ENCODE measurements at places on chromosomes 7 and 10.

- DNase-seq: no peak
Observed at GRCh38 chr10:13184276-13184675, 22.9 kb downstream of the MCM10 start.

- DNase-seq: no peak
Observed at GRCh38 chr10:125147971-125148439, 12.4 kb downstream of the CTBP2 start.

GRCh38 chr10:126042906-126043305 is 146.5 kb downstream of the FANK1 start:
- no peak for DNase-seq

GRCh38 chr7:45679516-45679915 is 105.3 kb downstream of the ADCY1 start:
- no peak for DNase-seq

- peak; percentile 72 for DNase-seq
Observed at GRCh38 chr7:154913638-154914307, 89.2 kb downstream of the PAXIP1 start.

GRCh38 chr10:29306688-29307087 is 17.8 kb downstream of the LYZL1 start:
- no peak for DNase-seq

DNA sequence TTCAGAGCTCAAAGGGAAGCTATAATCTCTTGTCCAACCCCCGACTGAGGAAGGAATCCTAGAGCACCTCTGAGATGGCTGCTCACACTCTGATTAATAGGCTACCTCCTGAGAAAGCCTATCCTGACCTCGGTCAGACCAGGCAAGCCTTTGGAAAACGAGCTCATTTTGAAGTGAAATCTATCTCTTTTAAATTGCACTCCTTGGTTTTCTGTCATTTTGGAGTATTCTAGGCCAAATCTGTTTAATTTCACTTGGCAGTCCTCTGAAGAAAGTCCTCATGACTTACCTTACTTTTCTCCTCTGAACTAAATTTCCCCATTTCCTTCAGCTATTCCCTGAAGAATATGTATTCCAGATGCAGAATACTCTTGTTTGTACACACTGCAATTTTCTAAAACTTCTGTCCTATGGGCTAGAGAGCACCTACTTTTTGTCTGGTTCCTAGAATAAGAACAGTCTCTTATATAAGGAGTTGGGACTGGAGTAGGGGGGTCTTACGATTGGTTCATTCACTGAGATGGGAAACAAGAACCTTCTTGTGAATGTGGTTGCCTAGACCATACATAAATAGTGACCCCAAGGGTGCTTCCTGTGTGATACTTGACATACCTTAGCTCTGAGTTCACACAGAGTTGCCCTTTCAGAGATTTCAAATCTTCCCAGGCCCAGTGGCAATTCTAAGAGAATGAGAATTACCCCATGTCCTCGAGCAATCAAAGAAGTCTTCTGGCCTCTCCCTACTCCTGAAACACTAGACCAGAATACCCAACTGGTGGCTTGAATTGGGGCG is 31.9 kb upstream of the HPS1 start:
- DNase-seq: no peak

GRCh38 chr7:75892634-75893272 is 13.9 kb downstream of the RHBDD2 start:
- no peak for DNase-seq

DNA sequence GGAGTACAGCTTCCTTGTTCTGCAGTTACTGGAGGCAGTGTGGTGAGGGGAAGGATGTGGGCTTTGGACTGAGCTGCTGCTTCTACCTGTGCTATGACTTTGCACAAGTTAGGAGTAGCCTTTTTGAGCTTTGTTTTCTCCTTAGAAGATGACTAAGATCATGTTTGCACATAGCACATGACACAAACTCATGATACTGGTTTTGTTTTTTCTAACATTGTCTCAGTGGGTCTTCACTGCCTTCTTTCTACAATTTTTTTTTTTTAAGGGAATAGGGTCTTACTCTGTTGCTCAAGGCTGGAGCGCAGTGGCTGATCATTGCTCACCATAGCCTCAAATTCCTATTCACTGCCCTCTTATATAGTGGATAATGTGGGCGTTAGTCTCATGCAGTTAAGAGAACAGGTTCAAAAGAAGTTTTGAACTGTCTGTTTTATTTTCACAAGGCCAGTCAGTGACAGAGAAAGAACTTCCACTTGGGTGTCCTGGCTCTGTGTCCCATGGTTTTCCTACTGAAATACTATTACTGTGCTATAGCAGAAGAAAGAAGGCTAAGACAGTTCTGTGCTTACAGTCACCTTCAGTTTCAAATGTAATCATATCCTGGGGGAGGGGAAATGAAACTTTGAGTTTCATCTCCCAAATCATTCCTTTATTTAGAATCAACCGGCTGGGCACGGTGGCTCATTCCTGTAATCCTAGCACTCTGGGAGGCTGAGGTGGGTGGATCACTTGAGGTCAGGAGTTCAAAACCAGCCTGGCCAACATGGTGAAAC is 72.0 kb downstream of the KAT6B start:
- no peak for DNase-seq

- DNase-seq: no peak
Observed at GRCh38 chr7:1610678-1611302, 41.0 kb upstream of the PSMG3 start.

DNA sequence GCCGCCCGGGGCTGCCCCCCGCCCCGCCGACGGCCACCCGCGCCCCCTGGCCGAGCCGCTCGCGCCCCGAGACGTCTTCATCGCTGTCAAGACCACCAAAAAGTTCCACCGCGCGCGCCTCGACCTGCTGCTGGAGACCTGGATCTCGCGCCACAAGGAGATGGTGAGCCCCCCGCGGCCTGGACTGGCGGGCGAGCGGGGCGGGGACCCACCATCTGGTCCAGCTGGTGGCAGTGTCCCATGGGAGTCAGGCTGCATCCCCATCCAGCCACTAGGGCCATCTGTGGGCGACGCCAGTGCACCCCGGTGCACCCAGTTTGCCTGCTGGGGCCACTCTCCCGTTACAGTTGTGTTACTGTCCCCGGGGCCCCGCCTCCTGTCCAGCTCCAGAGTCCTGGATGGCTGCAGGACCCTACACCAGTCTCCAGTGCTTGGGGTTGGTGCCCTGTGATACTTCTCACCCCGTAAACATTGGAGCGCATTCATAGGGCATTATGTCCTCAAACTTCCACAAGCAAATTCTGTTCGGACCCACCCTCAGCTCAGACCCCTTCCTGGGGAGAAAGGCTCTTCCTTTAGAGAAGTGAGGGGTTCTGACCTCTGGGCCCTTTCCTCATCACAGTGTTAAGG is 672 bp downstream of the LFNG start:
- DNase-seq: no peak

DNA sequence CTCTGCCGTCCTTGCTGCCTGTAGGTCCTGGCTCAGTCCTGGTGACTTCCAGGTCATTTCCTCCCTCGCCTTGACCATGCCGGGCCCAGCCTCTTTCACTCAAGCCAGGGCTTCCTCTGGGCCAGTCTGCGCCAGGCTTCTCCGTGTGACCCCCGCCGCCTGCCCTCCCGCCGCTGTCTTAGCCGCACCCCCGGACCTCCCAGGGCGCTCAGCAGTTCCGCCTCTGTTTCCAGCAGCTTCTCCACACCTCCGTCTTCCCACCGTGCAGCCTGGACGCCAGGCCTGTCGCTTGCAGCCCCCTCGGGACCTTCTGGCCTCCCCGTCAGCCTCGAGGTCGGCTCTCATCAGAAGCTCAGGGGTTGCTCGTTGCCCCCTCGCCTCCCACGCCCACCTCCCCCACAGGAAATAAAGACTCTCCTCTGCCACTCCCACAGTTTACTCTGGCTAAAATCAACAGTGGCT is 123.0 kb upstream of the FZD8 start:
- DNase-seq: no peak

DNA sequence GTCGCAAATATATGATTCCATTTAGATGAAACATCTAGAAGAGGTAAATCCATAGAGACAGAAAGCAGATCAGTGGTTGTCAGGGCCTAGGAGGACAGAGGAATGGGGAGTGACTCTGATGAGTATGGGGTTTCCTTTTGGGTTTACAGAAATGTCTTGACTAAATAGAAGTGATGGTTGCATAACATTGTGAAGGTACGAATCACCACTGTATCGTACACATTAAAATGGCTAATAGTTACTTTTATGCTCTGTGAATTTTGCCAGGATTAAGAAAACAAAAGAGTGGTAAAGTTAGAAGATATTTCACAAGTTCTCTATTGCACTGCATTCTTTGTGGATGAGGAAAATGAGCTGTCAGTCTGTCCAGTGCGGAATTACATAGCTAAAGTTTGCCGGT is 407.4 kb downstream of the KCNMA1 start:
- no peak for DNase-seq

- DNase-seq: no peak
Observed at GRCh38 chr10:86225103-86225782, 141.4 kb downstream of the GRID1 start.

- DNase-seq: no peak
Observed at GRCh38 chr7:16205466-16205865, 215.9 kb downstream of the CRPPA start.

DNA sequence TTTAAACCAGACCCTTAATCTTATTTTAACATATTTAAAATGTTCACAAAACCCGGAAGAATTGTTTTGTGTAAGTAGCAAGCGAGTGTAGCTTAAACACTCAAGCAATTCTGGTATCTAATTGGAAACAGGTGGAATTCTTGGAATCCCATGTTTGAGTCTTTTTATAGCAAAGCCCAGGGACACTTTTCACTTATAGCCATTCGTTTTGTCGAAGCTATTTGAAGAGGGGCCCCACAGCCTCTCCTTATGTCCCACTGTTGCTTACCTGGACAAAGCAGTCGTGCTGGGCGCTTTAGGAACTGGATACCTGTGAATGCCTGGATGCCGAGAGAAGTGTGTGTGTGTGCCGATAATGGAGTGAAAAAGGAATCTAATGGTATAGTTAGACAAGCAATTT is 3.3 kb downstream of the CUX1 start:
- no peak for DNase-seq

- no peak for DNase-seq
Observed at GRCh38 chr10:49104323-49104722, 11.0 kb downstream of the VSTM4 start.

DNA sequence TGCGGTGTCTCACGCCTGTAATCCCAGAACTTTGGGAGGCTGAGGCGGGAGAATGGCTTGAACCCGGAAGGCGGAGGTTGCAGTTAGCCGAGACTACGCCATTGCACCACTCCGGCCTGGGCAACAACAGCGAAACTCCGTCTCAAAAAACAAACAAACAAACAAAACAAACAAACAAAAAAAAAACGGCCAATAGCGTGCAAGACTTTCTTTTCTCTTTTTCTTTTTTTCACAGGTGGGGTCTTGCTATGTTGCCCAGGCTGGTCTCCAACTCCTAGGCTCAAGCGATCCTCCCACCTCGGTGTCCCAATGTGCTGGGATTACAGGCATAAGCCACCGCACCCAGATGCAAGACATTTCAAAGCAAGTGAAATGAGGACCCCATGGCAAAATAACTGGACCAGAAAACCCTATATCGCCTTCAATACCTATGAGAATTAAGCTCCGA is 1.6 kb downstream of the PSAP start:
- DNase-seq: no peak

DNA sequence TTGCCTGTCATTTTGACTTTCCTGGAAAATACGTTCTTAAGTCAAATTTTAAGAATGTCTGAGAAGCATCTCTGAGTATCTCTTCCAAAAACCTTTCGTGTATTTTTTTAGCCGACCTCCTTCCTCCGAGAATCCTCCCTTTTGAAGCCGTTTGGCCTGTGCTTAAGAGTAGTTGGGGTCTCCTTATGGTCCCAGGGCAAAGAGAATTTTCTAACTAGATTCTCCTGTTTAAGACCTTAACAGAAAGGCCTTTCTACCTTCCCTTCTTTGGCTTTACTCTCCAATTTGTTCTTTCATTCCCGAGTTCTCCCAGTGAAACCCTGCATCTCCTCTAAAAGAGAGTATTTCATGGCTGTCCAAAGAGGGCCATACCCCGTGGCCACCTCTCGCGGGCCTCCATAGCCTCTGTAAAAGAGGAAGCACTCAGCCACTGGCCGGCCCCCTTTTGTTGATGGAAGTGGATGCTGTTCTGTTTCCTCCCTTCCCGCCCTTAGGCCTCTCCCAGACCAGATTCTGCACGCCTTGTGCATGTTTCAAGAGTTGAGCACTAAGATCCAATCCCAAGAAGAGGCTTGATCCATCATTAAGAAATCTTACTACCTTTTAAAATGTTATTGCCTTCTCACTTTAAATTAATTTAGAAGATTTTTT is 6.6 kb upstream of the FEZF1 start:
- no peak for DNase-seq

DNA sequence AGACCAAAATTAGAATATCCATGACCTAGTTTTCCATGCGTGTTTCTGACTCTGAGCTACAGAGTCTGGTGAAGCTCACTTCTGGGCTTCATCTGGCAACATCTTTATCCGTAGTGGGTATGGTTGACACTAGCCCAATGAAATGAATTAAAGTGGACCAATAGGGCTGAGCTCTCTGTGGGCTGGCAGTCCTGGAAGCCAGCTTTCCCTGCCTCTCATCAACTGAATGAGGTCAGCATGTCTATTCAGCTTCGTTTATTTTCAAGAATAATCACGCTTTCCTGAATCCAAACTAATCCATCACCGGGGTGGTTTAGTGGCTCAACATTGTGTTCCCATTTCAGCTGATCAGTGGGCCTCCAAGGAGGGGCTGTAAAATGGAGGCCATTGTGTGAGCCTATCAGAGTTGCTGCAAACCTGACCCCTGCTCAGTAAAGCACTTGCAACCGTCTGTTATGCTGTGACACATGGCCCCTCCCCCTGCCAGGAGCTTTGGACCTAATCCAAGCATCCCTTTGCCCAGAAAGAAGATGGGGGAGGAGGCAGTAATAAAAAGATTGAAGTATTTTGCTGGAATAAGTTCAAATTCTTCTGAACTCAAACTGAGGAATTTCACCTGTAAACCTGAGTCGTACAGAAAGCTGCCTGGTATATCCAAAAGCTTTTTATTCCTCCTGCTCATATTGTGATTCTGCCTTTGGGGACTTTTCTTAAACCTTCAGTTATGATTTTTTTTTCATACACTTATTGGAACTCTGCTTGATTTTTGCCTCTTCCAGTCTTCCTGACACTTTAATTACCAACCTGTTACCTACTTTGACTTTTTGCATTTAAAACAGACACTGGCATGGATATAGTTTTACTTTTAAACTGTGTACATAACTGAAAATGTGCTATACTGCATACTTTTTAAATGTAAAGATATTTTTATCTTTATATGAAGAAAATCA is 35.5 kb downstream of the CAV1 start:
- DNase-seq: no peak

DNA sequence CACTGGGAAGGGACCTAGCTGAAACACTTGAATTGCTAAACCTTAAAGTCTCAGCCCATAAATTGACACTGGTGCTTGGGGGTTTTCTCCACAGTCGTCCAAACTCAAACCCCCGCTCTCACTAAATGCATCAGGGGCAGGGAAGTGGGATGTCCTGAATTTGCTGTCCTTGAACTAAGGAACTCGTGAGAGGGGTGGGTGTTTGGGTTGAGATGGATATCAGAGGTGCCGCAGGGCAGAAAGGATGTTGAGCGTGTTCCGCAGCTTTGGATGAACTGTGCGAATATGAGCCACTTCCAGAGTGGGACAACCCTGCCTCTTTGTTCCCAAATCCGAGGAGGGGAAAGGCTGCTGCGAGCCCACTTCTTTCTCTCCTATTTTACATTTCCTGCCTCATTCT is 90.3 kb upstream of the LYZL2 start:
- no peak for DNase-seq
